HepG2 (cell line): ENCODE measurements at places on chromosomes 11 and 22. TPM values are rescaled to one million over a fixed set of nuclear protein-coding genes. Genes with fewer than 3 reads are reported as not detected.

- no peak for DNase-seq
Measured at GRCh38 chr11:65859812-65860277, 388 bp upstream of the MUS81 start.

Gene LRFN4
- total RNA-seq, result 4.4 and 6.8 TPM in 2 replicates

DNA sequence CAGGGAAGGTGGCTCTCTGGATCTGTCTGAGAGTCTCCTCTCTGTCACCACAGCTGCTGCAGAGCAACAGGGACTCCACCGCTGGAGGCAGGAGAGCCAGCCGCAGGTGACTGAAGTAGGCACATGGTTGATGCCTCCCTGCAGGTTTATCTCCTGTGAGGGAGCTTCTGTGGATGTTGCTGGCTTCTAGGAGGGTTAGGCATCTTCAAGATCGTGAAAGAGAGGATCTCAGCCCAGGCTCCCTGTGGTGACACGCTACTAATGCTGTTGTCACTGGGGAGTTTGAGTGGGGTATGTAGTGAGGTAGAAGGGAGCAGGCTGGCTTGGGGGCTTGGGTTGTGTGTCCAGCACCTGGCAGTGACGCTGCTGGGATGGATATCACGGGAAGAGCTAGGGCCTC is 34.1 kb downstream of the DAGLA start:
- DNase-seq, result no peak

DNA sequence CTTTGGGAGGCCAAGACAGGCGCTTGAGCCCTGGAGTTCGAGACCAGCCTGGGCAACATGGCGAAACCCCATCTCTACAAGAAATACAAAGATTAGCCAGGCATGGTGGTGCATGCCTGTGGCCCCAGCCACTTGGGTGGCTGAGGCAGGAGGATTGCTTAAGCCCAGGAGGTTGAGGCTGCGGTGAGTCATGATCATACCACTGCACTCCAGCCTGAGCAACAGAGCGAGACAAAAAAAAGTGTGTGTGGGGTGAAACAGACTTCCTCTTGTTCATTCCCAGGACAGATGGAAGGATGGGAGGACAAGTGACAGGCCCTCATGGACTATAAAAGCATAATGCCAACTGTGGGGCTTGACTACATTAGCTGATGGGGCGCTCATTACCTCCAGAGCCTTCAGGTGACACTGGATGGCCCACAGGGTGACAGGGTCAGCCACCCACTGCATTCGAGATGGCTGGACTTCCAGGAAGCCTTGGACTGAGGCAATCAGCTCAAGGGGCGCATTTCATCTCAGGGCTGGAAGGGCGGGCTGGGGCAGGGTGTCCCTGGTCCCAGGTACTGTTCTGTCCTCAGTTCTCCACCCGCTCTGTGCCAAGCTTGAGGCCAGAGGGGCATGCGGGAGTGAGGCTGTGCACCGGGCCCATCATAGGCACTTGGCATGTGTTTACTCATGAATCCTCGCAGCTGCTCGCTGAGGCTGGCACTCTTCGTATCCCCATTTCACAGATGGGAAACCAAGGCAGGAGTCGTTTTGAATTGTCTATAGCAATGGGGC is 12.5 kb downstream of the NPTXR start:
- DNase-seq, result no peak

Gene DNAJB13
- not detected in 2 replicates for total RNA-seq

- DNase-seq, result no peak
Measured at GRCh38 chr11:6771926-6772893, at the start of gene OR2AG2. OR2AG2 (minus strand) TSS chr11:6771976; CDS start chr11:6768957, 3,019 bp downstream.

- no peak for DNase-seq
Measured at GRCh38 chr11:34653031-34653430, 32.1 kb downstream of the EHF start.

- no peak for DNase-seq
Measured at GRCh38 chr22:19105867-19106802, 16.1 kb downstream of the DGCR2 start.

GRCh38 chr22:37260901-37261336 is 16.9 kb upstream of the RAC2 start:
- peak; percentile 25 for DNase-seq

DNA sequence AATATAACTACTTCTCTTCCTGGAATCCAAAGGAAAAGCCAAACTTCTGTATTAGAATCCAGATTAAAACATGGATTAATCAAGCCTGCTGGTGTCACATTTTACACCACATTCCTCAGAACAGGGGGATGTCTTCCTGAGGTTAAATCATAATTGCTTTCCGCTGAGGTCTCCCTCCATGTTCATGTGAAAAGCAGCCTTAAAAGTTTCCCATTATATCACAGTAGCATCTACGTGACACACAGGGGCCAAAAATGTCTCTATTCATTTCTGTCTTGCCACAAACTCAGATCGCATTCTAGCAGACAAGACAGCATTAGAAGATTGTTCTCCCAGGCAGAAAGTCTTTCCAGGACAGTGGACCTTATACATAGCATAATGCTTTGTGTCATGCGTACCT is 788.7 kb downstream of the OPCML start:
- DNase-seq, result no peak

DNA sequence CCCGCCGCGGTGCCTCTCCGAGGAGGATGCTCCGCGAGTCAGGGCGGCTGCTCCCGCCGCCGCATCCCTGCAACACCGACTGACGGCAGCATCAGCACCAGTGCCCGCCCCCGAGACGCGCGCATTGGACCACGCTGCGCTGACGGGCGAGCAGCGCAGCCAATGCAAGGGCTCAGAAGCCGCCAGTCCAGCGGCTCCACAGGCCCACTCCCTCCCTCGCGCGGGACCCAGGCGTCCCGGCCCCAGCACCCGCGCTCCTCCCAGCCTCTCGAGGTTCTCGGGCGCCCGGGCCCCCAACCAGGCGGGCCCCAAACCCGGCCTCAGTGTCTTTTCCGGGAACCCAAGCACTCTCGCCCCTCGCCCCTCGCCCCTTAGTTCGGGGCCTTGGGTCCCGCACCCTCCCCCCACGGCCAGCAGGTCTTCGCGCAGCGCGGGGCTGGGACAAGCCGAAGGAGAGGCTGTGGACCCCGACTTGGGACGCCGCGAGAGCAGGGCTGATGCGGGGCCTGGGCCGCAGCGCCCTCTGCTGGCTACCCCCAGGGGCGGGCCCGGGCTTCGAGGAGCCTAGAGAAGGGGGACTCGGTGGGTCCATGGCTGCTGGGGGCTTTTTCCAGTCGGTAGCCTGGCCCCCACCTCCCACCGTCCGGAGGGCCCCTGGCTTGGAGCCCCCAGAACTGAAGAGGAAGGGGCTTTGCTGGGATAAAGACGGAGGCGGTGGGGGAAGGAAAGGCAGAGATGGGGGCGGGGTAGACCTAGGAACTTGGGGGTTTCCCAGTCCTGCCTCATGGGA is at the start of gene NRXN2:
NRXN2 (minus strand) TSS at position 81 of the 790 bp plus-strand sequence. CDS start 9,498 bp downstream, outside the sequence.
- DNase-seq, result peak; percentile 34

Gene SLC35F2
- 13.2 and 20.3 TPM in 2 replicates for total RNA-seq

DNA sequence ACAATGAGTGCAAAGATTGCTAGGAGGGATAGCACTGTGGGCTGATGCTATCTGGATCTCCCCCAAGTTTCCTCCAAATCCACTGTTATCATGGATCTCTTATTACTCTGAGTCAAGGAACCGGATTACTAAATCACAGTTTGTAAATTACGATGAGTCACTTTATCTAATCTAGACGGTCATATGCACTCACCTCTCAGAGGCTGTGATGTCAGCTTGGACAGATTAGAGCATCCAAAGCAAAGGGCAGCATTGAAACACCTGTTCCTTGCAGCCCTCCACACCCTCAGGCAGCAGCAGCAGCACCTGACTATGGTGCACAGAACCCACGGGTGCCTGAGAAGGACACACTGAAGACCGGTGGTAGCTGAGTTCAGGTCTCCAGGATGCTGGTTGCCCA is 14.0 kb upstream of the POU2AF1 start:
- no peak for DNase-seq

DNA sequence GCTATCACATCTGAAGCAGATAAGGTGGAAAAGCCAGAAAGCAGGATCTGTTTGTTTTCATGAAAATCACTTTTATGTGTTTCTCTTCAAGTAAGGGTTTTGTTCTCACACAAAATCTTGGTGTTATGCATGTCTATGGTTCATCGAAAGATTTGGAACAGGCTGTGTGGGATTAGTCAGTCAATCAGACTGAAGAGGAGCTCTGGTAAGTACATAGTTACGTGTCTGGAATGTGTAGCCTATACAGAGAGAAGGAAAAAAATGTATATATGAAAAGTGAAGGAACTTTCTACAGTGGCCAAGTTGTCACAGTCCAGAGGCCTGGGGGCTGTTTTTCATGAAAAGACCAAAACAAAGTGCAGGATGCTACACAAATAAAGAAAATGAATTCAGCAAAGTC is 156.7 kb downstream of the CNTN5 start:
- no peak for DNase-seq

Gene GRAMD1B
- total RNA-seq, result not detected in 2 replicates
